Lower lobe of right lung (tissue), 2 donors: ENCODE measurements at places on chromosomes 3 and 15.

DNA sequence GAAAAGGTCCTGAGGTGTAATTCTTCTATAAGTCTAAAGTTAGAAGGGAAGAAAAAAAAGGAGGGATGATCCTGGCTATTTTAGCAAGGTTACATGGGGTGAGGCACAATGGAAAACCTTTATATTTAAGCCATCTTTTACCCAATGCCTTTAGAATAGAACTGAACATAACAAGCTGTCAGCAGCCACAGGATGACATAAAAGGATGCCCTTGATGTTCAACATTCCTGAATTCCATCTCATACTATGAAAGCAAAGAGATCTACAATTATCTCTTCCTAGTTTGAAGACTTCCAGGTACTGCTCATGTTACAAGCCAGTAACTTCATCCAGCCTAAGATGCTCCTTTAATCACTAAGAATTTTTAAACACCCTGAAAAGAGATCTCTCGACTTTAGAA lies 26.9 kb downstream of the NEK10 start:
- DNase-seq: no peak

DNA sequence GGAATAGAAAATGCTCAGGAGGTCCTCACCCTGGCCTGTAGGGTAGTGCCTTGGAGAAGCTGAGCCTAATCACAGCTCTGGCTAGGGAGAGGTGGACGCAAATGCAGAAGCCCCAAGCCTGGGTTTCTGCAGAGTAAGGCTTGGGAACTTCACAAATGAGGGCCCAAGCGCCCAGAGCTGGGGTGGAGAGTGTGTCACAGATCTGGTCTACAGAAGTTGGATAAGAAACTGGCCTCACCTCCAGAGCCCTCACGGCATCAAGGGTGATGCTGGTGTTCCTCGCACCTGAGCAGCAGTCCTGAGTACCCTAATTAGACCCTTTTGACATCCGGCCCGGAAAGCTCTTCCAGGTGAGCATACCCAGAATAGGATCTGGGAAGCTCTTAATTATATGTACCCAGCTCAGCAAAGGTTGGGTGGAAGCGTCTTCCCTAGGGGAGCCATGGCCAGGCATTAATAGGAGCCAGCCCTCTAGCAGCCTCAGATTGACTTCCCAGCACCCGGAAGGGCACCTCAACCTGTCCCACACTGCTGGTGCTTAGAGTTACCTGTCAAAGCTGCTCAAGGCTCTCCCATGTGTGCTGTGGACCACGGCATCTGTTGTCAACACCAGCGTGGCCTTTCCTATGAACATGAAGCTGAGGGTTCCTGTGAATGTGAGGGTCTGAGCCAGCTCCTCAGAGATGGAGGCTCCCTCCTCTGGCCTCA lies 31.8 kb downstream of the RBM5 start:
- peak; percentile 31 for DNase-seq

- no peak for DNase-seq
Observed at GRCh38 chr3:46120983-46121382, 87.1 kb downstream of the CCR1 start.

GRCh38 chr3:118791246-118791645 lies 243.4 kb downstream of the IGSF11 start:
- no peak for DNase-seq
